ENCODE measurements at places on chromosomes 3 and 15. TPM values are rescaled to one million over a fixed set of nuclear protein-coding genes. Genes with fewer than 3 reads are reported as not detected.

DNA sequence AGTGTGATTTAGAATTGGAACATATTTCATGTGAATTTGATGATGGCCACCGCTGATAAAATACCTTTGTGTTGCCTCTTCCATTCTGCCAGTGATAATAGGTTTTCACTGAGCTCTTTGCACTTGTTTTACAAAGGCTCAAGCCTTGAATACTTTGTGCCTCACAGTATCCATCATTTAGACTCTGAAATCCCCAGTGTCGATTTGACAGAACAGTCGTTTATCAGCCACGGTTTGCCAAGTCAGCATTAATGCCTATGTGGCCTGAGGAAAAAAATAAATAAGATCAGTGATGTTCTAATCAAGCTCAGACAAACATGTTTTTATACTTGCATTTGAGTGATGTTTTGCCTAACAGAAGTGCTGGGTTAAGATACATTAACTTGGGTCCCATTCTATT is 399.1 kb downstream of the RBMS3 start:
- DNase-seq, result no peak

DNA sequence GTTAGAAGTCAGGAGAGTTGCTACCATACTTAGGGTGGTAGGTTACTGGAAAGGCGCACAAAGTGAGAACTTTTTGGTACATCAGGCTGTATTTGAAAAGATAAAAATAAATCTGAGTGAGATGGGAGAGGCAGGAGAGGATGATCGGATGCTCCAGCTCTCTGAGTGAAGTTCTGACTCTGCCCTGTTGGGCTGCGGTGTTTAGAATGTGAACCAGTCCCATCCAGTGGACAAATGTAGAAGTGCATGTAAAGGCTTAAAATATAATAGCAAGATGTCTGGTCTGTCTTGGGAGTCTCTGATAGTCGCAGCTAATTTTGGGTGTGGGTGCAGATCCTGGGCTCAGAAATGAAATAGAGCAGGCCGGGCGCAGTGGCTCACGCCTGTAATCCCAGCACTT is 30.4 kb downstream of the ACKR2 start:
- DNase-seq, result no peak

DNA sequence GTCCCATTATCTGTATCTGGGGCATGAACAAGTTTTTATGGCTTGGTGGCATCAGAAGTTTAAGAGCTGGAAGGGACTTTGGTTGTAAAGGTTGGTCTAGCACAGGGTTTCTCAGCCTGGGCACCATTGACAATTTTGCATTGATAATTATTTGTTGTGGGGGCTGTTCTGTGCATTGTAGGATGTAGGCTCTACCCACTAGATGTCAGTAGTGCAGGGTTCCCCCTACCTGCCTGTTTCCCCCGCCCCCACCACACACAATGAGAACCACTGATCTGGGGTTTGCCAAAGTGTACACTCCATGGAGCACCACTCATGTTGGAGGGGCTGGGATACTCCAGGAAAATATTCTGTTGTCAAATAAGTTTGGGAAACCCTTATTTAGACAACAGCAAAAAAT is 42.7 kb downstream of the PLCL2 start:
- no peak for DNase-seq

DNA sequence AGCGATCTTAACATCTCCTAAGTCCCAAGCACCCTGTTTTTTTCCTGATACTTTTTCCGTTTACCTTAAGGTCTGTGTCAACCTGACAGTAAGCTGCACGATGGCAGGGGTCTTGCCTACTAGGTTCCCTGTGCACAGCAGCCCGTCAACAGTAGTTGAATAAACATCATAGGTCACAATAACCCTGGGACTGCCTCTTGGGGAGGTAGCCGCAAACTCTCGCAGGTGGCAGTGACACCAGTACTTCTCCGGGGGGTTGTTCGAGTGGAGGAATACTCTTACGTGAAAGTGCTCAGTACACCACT is 365 bp upstream of the PDCD6IP start:
- DNase-seq, result no peak

DNA sequence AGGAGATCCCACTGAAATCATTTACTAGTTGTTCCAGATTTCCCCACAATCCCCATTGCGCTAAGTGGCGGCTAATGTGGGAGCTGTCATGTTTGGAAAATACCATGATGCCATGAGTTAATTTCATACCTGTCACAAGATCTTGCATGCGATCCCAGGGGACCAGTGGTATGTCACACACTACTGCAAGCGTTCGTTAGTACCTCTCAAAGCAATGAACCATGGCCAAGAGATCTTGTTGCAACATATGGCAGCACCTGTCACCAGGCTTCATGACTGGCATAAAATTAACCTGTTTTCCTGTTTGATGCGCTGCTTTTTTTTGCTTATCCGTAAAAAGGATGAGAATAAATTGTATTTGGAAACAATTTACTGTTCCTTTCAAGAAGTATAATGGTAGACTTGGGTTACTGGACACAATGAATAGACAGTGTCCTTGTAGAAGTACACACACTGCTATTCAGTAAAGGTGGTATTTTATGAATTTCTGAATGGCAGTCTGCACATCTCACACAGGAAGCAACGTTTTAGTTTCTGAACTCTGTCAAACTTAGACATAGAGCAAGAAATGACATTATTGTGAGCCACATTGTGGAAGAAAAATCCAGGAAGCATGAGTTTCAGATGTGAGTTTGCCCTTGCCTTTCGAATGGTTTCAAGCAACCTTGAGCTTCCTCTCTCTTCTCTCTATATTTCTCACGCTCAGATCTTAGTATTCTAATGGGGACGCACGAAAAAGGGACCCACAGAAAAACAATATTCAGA is 81.9 kb downstream of the CHL1 start:
- DNase-seq, result peak; percentile 34

SNAPC5 gene
- total RNA-seq, result 25.3 TPM

DNA sequence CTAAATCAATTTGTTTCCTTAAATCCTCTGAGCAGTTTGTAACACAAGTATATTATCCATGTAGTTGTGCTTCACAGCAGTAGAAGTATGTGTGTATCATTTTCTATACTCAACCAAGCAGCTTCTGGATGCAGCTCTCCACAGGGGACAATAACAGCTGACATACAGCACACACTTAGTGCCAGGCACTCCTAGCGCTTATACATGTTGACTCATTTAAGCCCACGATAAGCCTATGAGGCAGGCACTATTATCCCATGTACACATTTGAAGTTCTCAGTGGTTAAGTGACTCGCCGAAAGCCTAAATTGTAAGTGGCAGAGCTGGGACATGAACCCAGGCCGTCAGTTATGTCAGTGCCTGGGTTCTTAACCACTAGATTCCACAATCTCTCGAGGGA is 20.3 kb upstream of the LPP start:
- no peak for DNase-seq

Data from CD8-positive, alpha-beta T cell (primary cell).